Left renal pelvis (tissue), 4 donors: ENCODE measurements at places on chromosomes 5 and 9. TPM values are rescaled to one million over a fixed set of nuclear protein-coding genes. Genes with fewer than 3 reads are reported as not detected.

DNA sequence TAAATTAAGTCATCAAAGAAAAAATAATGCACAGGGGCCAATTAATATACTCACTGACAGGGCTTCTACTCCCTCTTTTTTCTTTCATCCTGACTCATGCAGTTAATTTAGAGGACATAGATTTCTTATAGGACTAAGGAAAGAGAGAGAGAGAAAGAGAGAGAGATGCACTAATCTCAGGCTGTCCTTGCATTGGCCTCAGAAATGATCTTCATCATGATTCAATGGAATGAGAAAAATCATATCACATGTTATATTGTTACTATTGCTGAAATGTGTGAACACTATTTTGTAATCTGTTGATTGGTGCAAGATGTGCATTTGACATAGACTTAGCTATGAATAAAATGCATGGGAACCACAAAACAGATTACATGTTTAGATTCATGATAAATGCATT, 608.3 kb upstream of the NUDT12 start:
- DNase-seq, result no peak

- DNase-seq, result no peak
Observed at GRCh38 chr5:8290721-8291120, 421.8 kb downstream of the MTRR start.

DNA sequence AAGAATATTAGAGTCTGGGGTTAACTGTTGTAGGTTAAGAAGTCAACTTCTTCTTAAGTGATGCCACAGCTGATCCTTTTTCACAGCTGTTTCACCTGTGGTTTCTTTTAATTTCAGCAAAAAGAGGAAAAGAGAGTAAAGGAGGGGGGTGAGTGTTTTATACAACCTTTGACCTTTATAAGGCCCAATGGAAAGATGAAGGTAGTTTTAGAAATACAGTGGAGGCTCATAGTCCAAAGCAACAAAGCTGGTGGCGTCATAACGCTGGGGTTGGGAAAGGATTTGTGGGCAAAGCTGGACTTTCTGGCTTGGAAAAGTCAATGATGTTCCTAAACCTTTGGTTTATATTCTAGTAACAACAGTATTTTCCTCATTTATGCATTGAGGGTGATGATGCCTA, 49.5 kb downstream of the RCL1 start:
- no peak for DNase-seq

- DNase-seq, result no peak
Observed at GRCh38 chr9:116891424-116891823, 204.3 kb downstream of the TRIM32 start.

- DNase-seq, result no peak
Observed at GRCh38 chr9:120117081-120117480, 462.9 kb downstream of the CDK5RAP2 start.

DNA sequence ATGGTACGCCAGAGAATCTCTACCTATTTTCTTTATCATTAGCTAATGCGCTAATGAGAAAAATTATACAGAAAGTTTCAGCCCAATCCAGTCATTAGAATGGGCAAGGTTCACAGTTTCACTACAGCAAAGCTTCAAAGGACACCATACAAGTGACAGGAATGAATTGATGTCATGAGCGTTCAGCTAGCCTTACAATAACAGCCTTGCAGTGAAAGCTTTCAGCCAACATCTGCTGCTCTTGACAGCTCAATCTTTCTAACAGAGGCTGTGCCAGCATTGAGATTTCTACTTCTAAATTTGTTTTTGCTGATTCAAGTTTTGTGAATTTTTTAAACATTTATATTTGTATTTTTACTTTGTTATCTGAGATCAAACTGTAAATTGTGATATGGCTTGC, 302.4 kb upstream of the FAM174A start:
- no peak for DNase-seq

DNA sequence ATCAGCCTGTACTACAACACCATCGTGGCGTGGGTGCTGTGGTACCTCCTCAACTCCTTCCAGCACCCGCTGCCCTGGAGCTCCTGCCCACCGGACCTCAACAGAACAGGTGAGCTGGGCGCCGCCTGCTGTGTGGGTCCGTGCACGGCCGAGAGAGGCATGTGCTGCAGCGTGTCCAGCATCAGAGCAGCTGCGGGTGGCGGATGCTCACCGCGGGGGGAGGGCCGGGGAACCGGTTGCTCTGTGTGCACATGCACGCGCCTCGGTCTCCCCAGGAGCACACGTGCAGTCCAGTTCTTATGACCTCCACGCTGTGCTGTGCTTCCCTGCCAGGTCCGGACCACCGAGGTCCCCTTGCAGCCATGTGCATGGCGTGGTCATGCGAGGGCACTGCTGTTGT, 7.6 kb downstream of the SLC6A18 start:
- no peak for DNase-seq

GRCh38 chr5:80216096-80216495, 39.8 kb downstream of the SERINC5 start:
- no peak for DNase-seq

DNA sequence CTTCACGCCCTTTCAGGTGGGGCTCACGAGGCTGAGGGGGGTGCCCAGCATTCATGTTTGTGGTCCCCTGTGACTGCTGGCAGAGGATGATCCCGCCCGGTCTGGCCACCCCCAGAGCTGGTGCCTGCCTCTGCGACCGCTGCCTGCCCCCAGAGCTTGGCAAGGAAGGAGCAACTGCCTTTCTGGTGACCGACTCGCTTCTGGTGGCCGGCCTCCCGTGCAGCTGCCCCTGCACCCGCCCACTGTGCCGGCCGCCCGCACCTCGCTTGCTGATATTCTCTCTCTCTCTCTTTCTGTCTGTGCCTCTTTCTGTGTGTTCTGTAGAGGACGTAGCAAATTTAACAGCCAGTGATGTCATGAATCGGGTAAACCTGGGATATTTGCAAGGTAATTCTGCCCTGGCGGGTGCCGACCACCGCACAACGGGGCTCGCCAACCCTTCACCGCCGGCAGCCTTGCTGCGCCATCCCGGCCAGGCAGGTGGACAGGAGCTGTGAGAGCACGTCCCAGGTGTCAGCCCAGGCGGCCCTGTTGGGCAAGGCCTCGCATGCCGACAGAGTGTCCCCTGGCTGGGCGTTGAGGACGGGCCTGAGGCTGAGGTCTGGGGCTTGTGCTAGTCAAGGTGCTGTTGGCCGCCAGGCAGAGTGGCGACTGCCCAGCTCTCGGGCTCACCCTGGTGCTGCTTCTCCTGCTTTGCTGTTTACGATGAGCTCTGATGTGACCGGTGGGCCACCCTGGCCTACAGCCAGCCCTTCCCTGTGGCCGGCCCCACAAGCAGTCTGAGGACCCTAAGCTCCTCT, 86.0 kb downstream of the KCNT1 start:
- DNase-seq, result no peak

GRCh38 chr9:14671377-14671776, 21.9 kb downstream of the ZDHHC21 start:
- no peak for DNase-seq

DNA sequence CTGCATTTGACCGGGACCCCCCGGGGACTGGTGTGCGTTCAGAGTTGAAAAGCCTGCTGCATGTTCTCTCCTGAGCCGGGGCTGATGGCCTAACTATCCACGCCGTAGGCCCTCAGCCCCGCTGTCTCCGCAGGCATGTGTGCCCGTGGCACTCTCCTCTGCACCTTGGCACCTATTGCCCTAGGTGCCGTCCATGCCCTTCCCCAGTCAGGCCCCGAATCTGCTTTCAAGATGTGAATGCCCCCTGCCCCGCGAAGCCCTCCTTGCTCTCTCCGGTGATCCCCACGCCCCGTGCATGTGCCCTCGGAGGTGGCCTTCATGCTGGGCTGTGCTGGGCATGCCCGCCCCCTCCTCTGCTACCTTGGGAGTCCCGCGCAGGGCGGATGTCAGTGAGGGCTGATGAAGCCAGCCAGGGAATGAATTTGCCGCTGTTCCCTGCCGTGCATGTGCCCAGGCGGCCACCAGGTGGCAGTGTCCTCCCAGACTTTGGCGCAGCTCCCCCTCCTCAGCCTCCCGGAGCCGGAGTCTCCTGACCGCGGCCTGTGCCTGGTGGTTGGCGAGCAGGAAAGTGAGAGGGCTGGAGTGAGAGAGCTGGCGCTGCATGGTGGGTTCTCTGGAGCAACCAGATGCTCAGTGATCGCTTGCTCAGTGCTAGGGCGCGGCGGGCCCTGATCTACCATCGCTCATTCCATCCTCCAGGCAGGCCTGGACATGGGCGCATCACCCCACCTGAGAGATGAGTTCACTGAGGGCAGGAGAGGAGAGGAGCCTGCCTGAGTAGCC, 112.9 kb upstream of the LMX1B start:
- no peak for DNase-seq

DNA sequence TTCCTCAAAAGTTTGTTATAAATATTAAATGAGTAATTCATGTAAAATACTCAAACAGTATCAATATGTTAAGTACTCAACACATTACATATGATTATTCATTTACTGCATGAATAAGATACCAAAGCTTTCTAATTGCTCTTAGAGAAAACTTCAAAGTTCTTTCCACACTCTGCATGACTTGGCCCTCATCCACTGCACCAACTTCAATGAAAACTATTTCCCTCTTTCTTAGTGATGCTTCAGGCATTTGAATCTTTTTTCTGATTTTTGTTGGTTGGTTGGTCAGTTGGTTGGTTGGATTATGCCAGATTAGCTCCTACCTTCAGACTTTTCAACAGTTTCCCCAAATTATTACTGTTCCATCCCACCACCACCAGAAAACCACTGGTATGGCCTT, 314.7 kb upstream of the RGMB start:
- no peak for DNase-seq

SH3GL2 gene
- 0.72 TPM for polyA plus RNA-seq

IGFBPL1 gene
- polyA plus RNA-seq, result 0.68 TPM

FAM221B gene
- 0.19 TPM for polyA plus RNA-seq

LURAP1L gene
- 21.2 TPM for polyA plus RNA-seq

INSL6 gene
- polyA plus RNA-seq, result 0.46 TPM
